ENCODE measurements at places on chromosomes 4 and X. TPM values are rescaled to one million over a fixed set of nuclear protein-coding genes. Genes with fewer than 3 reads are reported as not detected.

The SYNPO2 gene
- total RNA-seq, result 393 TPM

The STS gene
- 12.3 TPM for total RNA-seq

The MUC7 gene
- not detected for total RNA-seq

The TMEM255A gene
- total RNA-seq, result 4.3 TPM

The XKRX gene
- total RNA-seq, result 0.32 TPM

The LUZP4 gene
- not detected for total RNA-seq

The NLGN4X gene
- 2.1 TPM for total RNA-seq

GRCh38 chr4:25031077-25031621 is 403 bp upstream of the LGI2 start:
- H3K27me3 ChIP-seq, result no peaks in the 10 kb centered on the region
- peak overlapping the region; percentile 73 for H3K4me3 ChIP-seq
- peak; percentile 65 for DNase-seq
- no peaks in the 10 kb centered on the region for H3K4me1 ChIP-seq

DNA sequence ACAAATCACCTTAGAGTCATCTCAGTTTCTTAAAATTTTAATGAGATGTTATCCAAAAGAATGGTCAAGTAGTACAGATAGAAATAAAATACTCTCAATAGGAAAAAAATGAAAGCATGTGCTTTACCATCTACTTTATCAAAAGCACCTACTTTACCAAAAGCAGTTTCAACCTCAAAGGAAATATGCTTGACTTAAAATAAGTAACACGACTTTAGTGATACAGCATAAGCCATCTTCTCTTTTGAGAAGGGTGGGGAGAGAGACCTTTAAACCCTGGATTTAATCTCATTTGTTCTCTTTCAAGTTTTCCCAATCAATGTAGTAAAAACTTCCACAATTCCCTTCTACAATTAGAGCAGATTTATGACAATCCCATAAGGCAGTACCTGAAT is 26.5 kb downstream of the OTUD4 start:
- no peak for DNase-seq
- peaks cover 2% of the 10 kb centered on the region for H3K36me3 ChIP-seq
- no peak overlapping the region for H3K27ac ChIP-seq
- H3K27me3 ChIP-seq, result no peaks in the 10 kb centered on the region
- H3K4me3 ChIP-seq, result no peak overlapping the region

DNA sequence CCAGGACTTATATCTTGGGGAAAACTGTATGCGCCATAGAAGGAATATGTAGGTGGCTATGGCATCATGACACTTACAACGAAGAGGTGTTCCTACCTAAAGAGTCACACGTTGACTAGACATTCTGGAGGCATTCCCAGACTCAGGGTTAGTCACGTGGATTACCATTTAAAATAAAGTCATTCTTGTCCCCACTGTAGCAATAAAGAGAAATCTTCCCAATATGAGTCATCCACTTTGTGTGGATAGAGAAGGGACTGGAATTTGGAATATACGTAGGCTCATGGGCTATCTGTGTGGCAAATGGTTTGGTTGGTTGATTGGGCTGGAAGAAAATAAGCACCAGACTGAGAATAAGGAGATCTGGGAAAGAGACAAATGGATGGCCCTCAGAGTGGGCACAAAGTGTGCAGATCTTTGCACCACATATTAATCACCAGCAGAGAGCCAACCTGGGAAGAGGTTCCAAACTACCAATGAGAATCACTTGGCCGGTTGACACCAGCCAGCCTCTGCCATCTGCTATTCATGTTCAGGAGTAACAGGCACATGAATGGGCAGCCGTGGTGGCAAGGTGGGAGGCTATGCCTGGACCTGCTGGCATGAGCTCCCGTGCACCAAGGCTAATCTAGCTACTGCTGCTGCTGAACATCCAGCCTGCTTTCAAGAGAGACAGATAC is 41.0 kb downstream of the MTNR1A start:
- no peaks in the 10 kb centered on the region for H3K27me3 ChIP-seq
- H3K36me3 ChIP-seq, result no peaks in the 10 kb centered on the region
- no peak for DNase-seq
- H3K4me3 ChIP-seq, result no peak overlapping the region
- H3K4me1 ChIP-seq, result no peaks in the 10 kb centered on the region

- no peaks in the 10 kb centered on the region for H3K4me1 ChIP-seq
- no peak for DNase-seq
- H3K27me3 ChIP-seq, result no peaks in the 10 kb centered on the region
- H3K36me3 ChIP-seq, result no peaks in the 10 kb centered on the region
- H3K27ac ChIP-seq, result no peak overlapping the region
Measured at GRCh38 chrX:132375941-132376340, 112.9 kb downstream of the MBNL3 start.

DNA sequence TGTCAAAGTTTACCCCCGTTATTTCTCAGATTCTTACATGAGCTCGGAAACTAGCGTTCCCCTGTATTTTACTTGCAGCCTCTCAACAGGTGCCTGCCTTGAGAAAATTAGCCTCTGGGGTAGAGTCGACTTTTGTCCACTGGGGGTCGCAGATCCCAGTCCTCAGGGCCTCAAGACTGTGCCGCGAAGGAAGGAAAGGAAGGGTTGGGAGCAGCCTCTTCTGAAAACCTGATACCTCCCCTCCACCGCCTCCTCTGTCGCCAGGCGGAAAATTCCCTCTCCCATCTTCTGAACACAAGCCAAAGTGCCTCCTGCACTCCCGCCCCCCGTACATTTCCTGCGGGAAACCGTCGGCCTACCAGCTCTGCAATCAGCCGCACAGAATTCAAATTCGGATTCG is 44.4 kb upstream of the TMSB15B start:
- H3K4me1 ChIP-seq, result no peaks in the 10 kb centered on the region
- H3K27ac ChIP-seq, result no peak overlapping the region
- no peaks in the 10 kb centered on the region for H3K36me3 ChIP-seq

DNA sequence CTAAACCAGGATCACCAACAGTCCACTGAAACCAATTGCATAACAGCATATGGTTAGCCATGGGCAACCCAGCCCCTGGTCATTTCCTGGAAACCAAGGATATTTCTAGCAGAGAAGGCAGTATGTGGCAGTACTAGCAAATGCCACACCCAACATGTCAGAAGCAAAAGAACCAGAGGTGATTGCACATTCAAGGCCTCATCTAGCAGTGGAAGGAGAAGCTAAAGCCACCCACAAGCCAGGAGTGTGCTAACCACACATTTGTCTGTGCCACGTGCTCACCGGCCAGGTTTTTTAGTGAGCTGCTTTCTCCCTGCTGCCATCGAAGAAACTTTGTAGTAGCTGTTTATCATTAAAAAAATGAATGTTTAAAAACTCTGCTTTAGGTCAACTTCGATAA is 42.0 kb downstream of the TEC start:
- no peak overlapping the region for H3K4me3 ChIP-seq
- H3K27me3 ChIP-seq, result no peaks in the 10 kb centered on the region
- no peak for DNase-seq
- no peaks in the 10 kb centered on the region for H3K4me1 ChIP-seq

DNA sequence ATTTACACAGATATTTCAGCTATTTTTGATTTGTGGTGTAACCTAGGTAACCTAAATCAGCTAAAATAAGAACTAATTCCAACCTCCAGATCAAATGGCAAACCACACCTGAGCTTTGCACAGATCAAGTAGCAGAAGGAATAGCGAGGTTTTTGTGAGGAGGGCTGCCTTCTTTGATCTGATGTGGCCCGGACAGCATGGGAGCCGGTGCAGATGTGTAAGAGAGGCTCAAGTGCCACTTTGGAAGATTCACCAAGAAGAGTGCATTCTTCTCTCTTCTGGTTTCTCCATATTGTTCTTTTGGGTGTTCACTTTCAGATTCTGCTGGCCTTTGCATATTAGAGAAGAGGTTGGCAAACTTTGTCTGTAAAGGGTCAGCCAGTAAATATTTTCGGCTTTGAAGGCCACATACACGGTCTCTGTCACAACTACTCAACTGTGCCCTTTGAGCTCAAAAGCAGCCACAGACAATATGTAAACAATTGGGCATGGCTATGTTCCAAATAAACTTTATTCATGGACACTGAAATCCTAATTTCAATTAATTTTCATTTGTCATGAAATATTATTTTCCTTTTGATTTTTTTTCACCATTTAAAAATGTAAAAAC is 78.9 kb upstream of the FAM9C start:
- H3K27ac ChIP-seq, result peak overlapping the region; percentile 75
- no peak for DNase-seq

GRCh38 chrX:31224381-31225012 is 152.7 kb upstream of the FTHL17 start:
- no peak overlapping the region for H3K27ac ChIP-seq
- no peaks in the 10 kb centered on the region for H3K27me3 ChIP-seq
- no peak for DNase-seq
- H3K4me3 ChIP-seq, result no peak overlapping the region
- no peaks in the 10 kb centered on the region for H3K4me1 ChIP-seq

- H3K27me3 ChIP-seq, result no peaks in the 10 kb centered on the region
- H3K27ac ChIP-seq, result no peak overlapping the region
- peak; percentile 92 for DNase-seq
- no peak overlapping the region for H3K4me3 ChIP-seq
- no peaks in the 10 kb centered on the region for H3K4me1 ChIP-seq
Measured at GRCh38 chr4:24488399-24489164, 95.8 kb downstream of the DHX15 start.

DNA sequence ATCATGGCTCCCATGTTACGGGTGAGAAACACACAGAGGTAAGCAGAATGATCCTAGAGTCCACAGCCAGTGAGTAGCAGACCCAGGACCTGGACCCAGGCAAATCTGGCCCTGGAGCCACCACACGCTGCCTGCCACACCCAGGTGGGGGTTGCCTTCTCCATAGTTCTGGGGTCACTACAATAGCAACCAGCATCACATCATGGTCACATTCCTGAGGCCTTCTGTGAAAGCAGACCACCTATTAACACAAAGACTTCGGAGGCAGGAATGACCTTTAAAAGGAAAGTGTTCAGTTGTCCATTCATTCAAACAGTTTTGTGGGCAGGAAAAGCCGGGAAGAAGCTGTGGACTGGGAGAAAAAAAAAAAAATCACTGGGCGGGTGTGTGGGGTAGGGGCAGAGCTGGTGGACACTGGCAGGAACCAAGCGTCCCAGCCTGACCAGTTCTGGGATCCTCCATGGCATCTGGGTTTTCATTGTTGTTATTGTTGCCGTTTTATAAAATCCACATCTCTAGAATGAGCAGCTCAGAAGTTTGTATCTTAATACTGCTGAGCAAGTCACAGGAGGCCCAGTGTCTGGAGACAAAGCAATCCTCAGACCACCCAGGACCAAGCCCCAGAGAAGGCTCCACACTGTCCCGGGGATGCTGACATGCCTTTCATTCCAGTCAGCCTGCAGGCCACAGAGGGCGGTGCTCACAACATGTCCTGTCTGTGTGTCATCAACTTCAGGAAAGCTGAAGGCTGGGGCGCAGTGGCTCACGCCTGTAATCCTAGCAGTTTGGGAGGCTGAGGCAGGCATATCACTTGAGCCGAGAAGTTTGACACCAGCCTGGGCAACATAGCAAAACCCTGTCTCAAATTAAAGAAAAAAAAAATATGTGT is 67.0 kb downstream of the SEL1L3 start:
- no peak overlapping the region for H3K27ac ChIP-seq
- H3K36me3 ChIP-seq, result no peaks in the 10 kb centered on the region
- no peak for DNase-seq
- H3K27me3 ChIP-seq, result no peaks in the 10 kb centered on the region

GRCh38 chrX:108001218-108001814 is 19.1 kb upstream of the TEX13B start:
- H3K4me1 ChIP-seq, result no peaks in the 10 kb centered on the region
- no peak overlapping the region for H3K4me3 ChIP-seq
- no peak for DNase-seq
- H3K36me3 ChIP-seq, result no peaks in the 10 kb centered on the region
- no peak overlapping the region for H3K27ac ChIP-seq

- DNase-seq, result no peak
- H3K27me3 ChIP-seq, result no peaks in the 10 kb centered on the region
- H3K4me1 ChIP-seq, result no peaks in the 10 kb centered on the region
- no peak overlapping the region for H3K4me3 ChIP-seq
- no peak overlapping the region for H3K27ac ChIP-seq
Measured at GRCh38 chr4:23782778-23783437, 106.9 kb downstream of the PPARGC1A start.

DNA sequence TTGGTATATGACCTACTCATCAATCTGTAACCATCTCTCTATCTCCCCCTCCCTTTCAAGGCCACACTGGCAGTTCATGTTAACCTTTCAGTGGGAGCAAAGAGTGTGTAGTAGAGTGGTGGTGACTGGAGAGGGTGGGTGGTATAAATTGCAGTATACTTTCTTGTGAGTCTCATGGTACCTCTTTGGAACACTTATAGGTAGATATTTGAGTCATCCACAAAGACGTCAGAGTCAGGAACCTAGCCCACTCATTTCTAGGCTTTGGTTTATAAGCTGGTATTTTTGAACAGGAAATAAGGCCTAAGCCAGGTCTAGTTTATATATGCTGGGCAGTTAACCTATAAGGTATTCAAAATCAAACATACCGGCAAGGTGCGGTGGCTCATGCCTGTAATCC is 36.3 kb downstream of the RLIM start:
- no peak overlapping the region for H3K4me3 ChIP-seq
- H3K27ac ChIP-seq, result no peak overlapping the region
- H3K4me1 ChIP-seq, result no peaks in the 10 kb centered on the region
- no peak for DNase-seq
- no peaks in the 10 kb centered on the region for H3K27me3 ChIP-seq
- no peaks in the 10 kb centered on the region for H3K36me3 ChIP-seq

DNA sequence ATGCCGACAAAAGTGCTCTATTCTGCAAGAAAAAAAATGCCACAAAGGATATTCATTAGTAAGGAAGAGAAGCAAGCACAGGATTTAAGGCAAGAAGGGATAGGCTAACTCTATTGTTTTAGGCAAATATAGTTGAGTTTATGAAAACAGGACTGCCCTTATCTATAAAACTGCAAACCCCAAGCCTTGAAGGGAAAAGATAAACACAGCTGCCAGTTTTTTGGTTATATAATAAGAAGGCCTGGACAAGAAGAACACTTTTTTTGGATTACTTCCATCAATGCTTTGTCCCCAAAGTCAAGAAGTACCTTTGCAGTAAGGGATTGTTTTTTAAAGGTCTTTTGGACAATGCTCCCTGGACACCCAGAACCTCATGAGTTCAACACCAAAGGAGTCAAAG is 45.4 kb upstream of the WWC2 start:
- no peaks in the 10 kb centered on the region for H3K27me3 ChIP-seq
- DNase-seq, result no peak
- H3K4me3 ChIP-seq, result no peak overlapping the region
- H3K36me3 ChIP-seq, result no peaks in the 10 kb centered on the region

- H3K36me3 ChIP-seq, result no peaks in the 10 kb centered on the region
- H3K27me3 ChIP-seq, result no peaks in the 10 kb centered on the region
- no peaks in the 10 kb centered on the region for H3K4me1 ChIP-seq
- H3K4me3 ChIP-seq, result no peak overlapping the region
- no peak overlapping the region for H3K27ac ChIP-seq
Measured at GRCh38 chrX:43939187-43939926, 33.8 kb downstream of the NDP start.

Measured in aorta (tissue), 5 donors.